Gastroesophageal sphincter (tissue), 4 donors: ENCODE measurements at places on chromosomes 5 and 9. TPM values are rescaled to one million over a fixed set of nuclear protein-coding genes. Genes with fewer than 3 reads are reported as not detected.

The LCN1 gene
- total RNA-seq = not detected

- peaks cover 66% of the 10 kb centered on the region for H3K36me3 ChIP-seq
- no peak overlapping the region for H3K4me3 ChIP-seq
- no peaks in the 10 kb centered on the region for H3K27me3 ChIP-seq
- H3K4me1 ChIP-seq = no peaks in the 10 kb centered on the region
- no peak for ATAC-seq
These were observed 8.9 kb downstream of the SRP19 start for GRCh38 chr5:112869948-112870347.

DNA sequence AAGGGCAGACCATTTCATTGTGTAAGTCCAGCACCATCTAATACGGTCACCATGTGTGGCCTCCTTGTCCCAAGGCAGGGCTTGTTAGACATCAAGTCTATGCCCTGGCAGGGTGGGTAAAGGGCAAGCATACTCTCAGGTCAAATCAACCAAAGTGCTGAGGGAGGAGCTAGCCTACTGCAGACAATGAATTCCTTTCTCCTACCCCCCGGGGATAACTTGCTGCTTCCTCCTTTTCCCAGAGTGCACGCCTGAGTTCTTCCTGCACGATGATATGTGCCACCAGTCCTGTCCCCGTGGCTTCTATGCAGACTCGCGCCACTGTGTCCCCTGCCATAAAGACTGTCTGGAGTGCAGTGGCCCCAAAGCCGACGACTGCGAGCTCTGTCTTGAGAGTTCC, 71.4 kb downstream of the RFK start:
- no peak overlapping the region for H3K4me3 ChIP-seq
- H3K4me1 ChIP-seq = no peaks in the 10 kb centered on the region
- no peak overlapping the region for H3K27ac ChIP-seq
- no peak for ATAC-seq

The HTR4 gene
- total RNA-seq = not detected

DNA sequence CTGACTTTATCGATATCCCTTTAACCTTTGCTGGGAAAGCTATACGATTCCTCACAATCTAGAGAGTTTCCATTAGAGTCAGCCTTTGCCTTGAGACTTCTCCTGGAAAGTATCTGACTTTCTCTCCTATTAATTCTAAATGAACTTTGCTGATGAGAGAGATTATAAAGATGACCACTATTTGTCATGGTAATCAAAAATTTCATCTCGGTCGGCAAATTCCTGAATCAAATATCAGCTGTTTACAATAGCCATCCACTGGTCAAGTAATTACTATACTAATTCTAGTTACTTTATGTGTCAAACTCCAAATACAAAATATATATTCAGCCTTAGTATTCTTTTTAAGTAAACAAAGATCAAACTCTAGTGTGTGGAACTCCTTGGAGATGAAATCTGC, 164.4 kb upstream of the ITGA1 start:
- H3K4me1 ChIP-seq = no peaks in the 10 kb centered on the region
- no peak for ATAC-seq
- no peaks in the 10 kb centered on the region for H3K36me3 ChIP-seq
- no peak overlapping the region for H3K4me3 ChIP-seq
- no peak overlapping the region for H3K27ac ChIP-seq
- no peaks in the 10 kb centered on the region for H3K27me3 ChIP-seq

DNA sequence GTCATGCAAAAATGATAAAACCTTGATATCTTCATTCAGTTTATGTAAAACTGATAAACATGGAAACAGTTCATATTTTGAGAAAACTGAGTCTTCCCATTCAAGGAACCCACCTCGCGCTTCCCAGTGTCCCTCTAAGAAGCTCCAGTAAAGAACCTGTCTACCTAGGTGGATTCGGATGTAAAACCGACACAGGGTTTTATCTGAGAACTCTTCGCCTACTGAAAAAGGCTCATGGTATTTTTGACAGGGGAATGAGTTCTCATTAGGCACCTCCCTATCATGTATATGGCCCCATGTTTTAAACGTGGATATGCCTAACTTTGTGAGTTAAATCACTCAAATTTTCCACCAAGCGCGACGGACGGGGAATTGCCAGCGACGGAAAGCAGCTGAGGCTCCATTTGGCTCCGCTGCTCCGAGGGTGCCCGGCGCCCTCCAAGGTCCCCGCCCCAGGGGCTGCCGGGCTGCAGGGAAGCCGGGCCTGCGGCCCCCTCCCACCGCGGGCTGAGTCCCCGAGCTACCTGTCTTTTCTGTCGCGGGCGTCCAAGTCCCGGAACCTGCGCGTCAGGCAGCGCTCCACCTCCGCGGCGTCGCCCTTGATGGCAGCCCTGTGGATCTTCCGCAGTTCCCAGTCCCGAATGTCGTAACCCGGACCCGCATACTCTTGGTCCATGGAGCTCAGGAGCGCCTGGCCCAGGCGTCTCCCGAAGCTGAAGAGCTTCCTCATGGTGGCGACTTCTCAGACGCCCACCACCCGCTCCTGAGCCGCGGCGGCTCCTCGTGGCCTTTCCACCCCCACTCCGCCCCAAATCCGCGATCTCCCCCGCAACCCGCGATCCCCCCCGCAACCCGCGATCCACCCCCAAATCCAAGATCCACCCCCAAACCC, 594 bp downstream of the ANKRD18A start:
- peaks cover 76% of the 10 kb centered on the region for H3K27me3 ChIP-seq
- H3K36me3 ChIP-seq = no peaks in the 10 kb centered on the region
- no peak for ATAC-seq
- H3K4me3 ChIP-seq = no peak overlapping the region
- peaks cover 33% of the 10 kb centered on the region for H3K4me1 ChIP-seq
- H3K27ac ChIP-seq = peak overlapping the region; percentile 59

The SOX30 gene
- total RNA-seq = 0.19 TPM

DNA sequence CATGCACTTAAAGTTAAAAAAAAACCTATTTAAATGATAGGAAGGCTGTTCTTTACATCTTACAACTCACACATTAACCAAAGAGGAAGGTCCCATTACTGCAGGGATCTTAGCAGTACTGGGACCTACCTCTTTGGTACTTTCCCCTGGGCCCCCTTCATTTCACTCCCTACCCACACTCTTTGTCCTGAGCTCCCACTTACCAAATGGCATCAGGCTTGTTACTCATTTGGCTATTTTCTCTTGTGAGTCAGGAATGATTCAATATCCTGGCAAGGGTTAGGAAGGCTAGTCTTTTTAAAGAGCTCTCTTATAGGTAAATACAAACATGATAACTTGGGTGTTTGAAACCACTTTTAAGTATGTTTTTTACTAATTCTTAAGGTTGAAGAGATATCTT, 117.4 kb upstream of the ELL2 start:
- no peaks in the 10 kb centered on the region for H3K36me3 ChIP-seq
- H3K4me1 ChIP-seq = no peaks in the 10 kb centered on the region
- no peak overlapping the region for H3K27ac ChIP-seq
- ATAC-seq = no peak
- H3K4me3 ChIP-seq = no peak overlapping the region

The GHR gene
- total RNA-seq = 12.5 TPM

GRCh38 chr5:80194468-80194867, 61.4 kb downstream of the SERINC5 start:
- H3K4me3 ChIP-seq = no peak overlapping the region
- peaks cover 10% of the 10 kb centered on the region for H3K4me1 ChIP-seq
- no peak for ATAC-seq
- H3K27ac ChIP-seq = no peak overlapping the region

DNA sequence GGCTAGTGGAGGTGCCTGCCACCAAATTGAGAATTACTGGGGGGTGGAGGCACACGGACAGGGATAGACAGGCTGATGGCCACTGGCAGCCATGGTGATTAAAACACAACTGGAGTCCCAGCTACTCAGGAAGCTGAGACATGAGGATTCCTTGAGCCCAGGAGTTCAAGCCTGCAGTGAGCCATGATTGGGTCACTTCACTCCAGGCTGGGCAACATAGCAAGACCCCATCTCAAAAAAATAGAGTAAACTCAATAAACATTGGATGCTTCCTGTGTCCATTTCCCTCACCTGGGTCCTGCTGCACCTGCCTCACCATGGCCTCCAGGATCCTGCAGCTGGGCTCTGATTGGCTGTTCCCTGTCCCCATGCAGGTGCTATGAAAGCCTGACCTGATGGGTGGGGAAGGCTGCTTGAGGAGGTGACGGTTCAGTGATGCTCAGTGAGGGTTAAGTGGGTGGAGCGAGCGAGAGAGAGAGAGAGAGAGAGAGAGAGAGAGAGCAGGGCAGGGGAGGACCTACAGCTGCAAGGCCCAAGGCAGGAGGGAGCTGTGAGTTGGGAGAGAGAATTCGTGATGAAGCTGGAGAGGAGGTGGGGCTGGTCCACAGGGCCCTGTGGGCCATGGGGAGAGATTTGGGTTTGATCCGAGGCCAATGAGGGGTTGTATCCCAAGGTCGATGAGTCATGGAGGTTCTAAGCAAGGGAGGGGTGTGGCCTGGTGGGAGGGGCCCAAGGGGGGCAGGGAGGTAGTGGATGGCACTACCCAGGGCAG, 36.7 kb upstream of the FUBP3 start:
- no peak overlapping the region for H3K4me3 ChIP-seq
- peaks cover 4% of the 10 kb centered on the region for H3K4me1 ChIP-seq
- H3K36me3 ChIP-seq = no peaks in the 10 kb centered on the region
- H3K27me3 ChIP-seq = peaks cover 71% of the 10 kb centered on the region
- H3K27ac ChIP-seq = no peak overlapping the region
- no peak for ATAC-seq

GRCh38 chr9:133775291-133775690, 37.1 kb upstream of the SARDH start:
- H3K27me3 ChIP-seq = no peaks in the 10 kb centered on the region
- H3K4me1 ChIP-seq = peaks cover 10% of the 10 kb centered on the region
- H3K27ac ChIP-seq = no peak overlapping the region
- no peak for ATAC-seq
- no peak overlapping the region for H3K4me3 ChIP-seq
- H3K36me3 ChIP-seq = no peaks in the 10 kb centered on the region

- ATAC-seq = no peak
- H3K36me3 ChIP-seq = no peaks in the 10 kb centered on the region
- no peak overlapping the region for H3K27ac ChIP-seq
- H3K4me3 ChIP-seq = no peak overlapping the region
- H3K4me1 ChIP-seq = no peaks in the 10 kb centered on the region
These were observed 7.3 kb downstream of the GDA start for GRCh38 chr9:72156586-72156985.

The GRIN1 gene
- not detected for total RNA-seq

- no peak overlapping the region for H3K27ac ChIP-seq
- no peaks in the 10 kb centered on the region for H3K27me3 ChIP-seq
- no peak overlapping the region for H3K4me3 ChIP-seq
These were observed 147.5 kb downstream of the DAB2IP start for GRCh38 chr9:121798941-121799340.

The SCGB3A2 gene
- not detected for total RNA-seq

The SLC25A2 gene
- not detected for total RNA-seq

The SPATA6L gene
- total RNA-seq = 0.72 TPM

The MAP3K1 gene
- 11.7 TPM for total RNA-seq

The LHX6 gene
- total RNA-seq = 13.0 TPM

DNA sequence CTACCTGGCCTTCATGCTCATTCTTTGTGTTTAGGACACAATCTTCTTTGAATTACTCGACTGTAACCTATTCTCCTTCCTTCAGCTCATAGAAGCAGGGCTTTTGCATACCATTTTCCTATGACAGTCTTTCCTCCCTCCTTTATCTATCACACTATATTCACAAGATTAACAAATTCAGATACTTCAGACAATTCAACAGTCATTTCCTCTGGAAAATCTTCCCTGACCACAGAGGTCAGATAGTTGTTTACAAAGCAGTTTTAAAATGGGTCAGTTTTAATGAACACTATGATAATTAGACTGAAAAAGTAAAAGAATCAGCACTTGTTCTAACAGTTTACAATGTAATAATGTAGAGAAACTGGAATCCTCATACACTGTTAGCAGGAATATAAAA, 4.3 kb downstream of the CAAP1 start:
- H3K4me3 ChIP-seq = no peak overlapping the region
- peaks cover 8% of the 10 kb centered on the region for H3K4me1 ChIP-seq
- no peak overlapping the region for H3K27ac ChIP-seq

GRCh38 chr9:114898741-114899140, 31.6 kb downstream of the TNFSF8 start:
- no peak overlapping the region for H3K4me3 ChIP-seq
- no peaks in the 10 kb centered on the region for H3K36me3 ChIP-seq
- no peaks in the 10 kb centered on the region for H3K4me1 ChIP-seq
- peaks cover 4% of the 10 kb centered on the region for H3K27me3 ChIP-seq

GRCh38 chr5:66238435-66238834, 94.3 kb downstream of the SREK1 start:
- no peaks in the 10 kb centered on the region for H3K36me3 ChIP-seq
- no peak overlapping the region for H3K4me3 ChIP-seq
- H3K4me1 ChIP-seq = no peaks in the 10 kb centered on the region
- ATAC-seq = no peak
- H3K27ac ChIP-seq = no peak overlapping the region

GRCh38 chr9:95891067-95891671, 15.7 kb downstream of the ERCC6L2 start:
- no peaks in the 10 kb centered on the region for H3K4me1 ChIP-seq
- H3K27ac ChIP-seq = no peak overlapping the region
- no peaks in the 10 kb centered on the region for H3K27me3 ChIP-seq
- no peak overlapping the region for H3K4me3 ChIP-seq
- H3K36me3 ChIP-seq = peaks cover 6% of the 10 kb centered on the region
- ATAC-seq = no peak

- H3K36me3 ChIP-seq = no peaks in the 10 kb centered on the region
- ATAC-seq = no peak
- H3K4me1 ChIP-seq = no peaks in the 10 kb centered on the region
- no peak overlapping the region for H3K27ac ChIP-seq
- no peak overlapping the region for H3K4me3 ChIP-seq
These were observed 31.3 kb upstream of the PLPP6 start for GRCh38 chr9:4630836-4631235.

The GDA gene
- total RNA-seq = not detected

- no peaks in the 10 kb centered on the region for H3K27me3 ChIP-seq
- H3K4me3 ChIP-seq = no peak overlapping the region
- no peaks in the 10 kb centered on the region for H3K36me3 ChIP-seq
- peak; percentile 38 for ATAC-seq
- no peaks in the 10 kb centered on the region for H3K4me1 ChIP-seq
These were observed 225.0 kb downstream of the ESM1 start for GRCh38 chr5:54760182-54760935.

The CD180 gene
- total RNA-seq = not detected

GRCh38 chr5:14040542-14040941, 96.1 kb upstream of the DNAH5 start:
- no peak for ATAC-seq
- H3K27ac ChIP-seq = no peak overlapping the region
- H3K36me3 ChIP-seq = no peaks in the 10 kb centered on the region
- H3K4me1 ChIP-seq = peaks cover 11% of the 10 kb centered on the region
- H3K27me3 ChIP-seq = no peaks in the 10 kb centered on the region
- no peak overlapping the region for H3K4me3 ChIP-seq

The MVB12B gene
- total RNA-seq = 13.9 TPM

DNA sequence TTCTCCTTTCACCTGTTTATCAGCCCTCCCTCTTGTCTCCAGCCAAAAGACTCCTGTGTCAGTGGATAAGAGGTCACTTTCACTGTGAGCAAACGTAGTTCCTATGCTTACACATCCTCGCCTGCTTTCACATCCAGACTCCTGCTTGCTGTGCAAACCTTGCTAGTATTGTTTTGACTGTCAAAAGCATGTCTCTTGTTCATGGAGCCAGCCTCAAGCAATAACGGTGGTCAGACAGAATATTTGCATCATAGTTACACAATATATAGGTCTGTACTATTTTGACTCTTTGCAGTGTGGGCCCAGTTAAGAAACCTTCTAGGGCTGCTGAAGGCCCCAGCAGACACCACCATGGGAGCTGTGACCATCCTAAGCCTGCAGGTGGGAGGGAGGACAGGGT, 420.0 kb downstream of the SEMA5A start:
- no peak overlapping the region for H3K27ac ChIP-seq
- ATAC-seq = no peak
- H3K27me3 ChIP-seq = no peaks in the 10 kb centered on the region
- H3K4me1 ChIP-seq = no peaks in the 10 kb centered on the region
- no peak overlapping the region for H3K4me3 ChIP-seq

The TRUB2 gene
- 5.9 TPM for total RNA-seq
